Stimulated activated CD8-positive, alpha-beta memory T cell treated with anti-CD3 and anti-CD28 coated beads, Interleukin-4, amount 100 ng/mL, for 48 hours (primary cell): ENCODE measurements at places on chromosomes 1 and 21.
A peak's percentile ranks its signal among the peaks of the same experiment; 100 is the strongest.

DNA sequence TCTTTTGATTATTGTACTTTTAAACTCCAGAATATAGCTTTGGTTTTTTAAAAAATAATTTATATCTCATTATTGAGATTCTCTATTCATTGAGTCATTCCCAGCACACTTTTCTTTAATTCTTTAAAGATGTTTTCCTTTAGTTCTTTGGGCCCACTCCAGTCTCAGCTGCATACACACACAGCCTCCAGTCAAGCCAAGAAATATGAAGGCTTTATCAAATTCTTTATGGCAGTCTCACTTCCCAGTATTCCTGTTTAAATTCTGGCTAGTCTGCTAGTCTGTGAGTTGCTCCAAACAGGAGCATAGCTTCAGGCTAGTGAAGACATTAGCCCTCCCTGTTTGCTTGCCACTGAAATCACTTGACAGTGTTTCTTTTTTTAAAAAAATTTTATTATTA, 61.2 kb downstream of the CRP start:
- DNase-seq = no peak

- DNase-seq = no peak
These were observed 327.3 kb upstream of the SGIP1 start for GRCh38 chr1:66206563-66207144.

DNA sequence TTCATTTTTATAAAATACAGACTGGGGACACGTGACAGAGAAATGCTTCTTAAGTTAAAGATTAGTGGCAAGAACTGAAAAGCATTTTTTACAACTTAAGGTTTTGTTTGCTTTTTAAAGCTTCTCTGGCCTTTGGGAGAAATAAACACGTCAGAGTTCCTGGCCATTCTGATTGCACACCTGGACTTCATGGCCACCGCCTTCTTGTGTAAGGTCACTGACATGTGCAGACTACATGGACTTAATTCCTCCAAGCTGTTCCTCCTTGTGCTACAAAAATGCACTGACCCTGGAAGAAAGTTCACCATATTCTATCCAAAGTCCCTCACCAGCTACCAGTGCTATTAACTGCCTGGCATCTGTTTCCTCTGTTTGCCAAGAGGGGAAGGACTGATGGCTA, 56.1 kb downstream of the GADD45A start:
- DNase-seq = no peak

GRCh38 chr21:41924368-41924754, 29.5 kb downstream of the C2CD2 start:
- DNase-seq = no peak

GRCh38 chr1:178916448-178917174, 45.7 kb upstream of the ANGPTL1 start:
- DNase-seq = no peak

DNA sequence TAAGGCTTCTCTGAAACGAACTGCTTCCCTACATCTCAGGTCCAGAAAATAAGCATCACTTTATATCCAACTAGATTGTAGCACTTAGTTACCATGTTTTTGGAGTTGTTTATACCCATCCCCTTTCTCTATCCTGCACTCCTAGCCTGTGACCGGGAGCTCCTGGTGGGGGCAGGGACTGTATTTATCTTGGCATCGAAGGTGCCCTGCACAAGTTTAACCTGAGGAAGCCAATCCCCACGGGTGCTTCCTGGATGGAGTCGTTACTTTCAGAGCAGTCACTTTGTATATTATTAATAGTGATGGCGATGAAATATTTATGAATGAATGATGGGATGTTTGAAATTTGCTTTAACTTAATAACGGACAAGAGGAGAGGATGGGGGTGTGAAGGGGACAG, 73.9 kb downstream of the KLHDC7A start:
- DNase-seq = no peak

- DNase-seq = peak; percentile 21
These were observed 30.7 kb downstream of the TNFRSF1B start for GRCh38 chr1:12197483-12197880.

DNA sequence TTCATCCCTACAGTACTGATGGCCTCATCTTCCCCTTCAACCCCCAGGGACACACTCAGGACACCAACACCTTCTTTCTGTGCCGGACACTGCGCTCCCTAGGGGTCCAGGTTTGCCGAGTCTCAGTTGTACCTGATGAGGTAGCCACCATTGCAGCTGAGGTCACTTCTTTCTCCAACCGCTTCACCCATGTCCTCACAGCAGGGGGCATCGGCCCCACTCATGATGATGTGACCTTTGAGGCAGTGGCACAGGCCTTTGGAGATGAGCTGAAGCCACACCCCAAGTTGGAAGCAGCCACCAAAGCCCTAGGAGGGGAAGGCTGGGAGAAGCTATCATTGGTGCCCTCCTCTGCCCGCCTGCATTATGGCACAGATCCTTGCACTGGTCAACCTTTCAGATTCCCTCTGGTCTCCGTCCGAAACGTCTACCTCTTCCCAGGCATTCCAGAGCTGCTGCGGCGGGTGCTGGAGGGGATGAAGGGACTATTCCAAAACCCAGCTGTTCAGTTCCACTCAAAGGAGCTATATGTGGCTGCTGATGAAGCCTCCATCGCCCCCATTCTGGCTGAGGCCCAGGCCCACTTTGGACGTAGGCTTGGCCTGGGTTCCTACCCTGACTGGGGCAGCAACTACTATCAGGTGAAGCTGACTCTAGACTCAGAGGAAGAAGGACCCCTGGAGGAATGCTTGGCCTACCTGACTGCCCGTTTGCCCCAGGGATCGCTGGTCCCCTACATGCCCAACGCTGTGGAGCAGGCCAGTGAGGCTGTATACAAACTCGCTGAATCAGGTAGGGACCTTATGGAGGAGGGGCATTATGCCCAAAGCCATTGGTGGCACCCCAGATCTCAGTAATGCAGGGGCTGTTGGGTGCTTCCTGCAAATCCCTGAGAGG, 5.1 kb upstream of the LENEP start:
- no peak for DNase-seq

DNA sequence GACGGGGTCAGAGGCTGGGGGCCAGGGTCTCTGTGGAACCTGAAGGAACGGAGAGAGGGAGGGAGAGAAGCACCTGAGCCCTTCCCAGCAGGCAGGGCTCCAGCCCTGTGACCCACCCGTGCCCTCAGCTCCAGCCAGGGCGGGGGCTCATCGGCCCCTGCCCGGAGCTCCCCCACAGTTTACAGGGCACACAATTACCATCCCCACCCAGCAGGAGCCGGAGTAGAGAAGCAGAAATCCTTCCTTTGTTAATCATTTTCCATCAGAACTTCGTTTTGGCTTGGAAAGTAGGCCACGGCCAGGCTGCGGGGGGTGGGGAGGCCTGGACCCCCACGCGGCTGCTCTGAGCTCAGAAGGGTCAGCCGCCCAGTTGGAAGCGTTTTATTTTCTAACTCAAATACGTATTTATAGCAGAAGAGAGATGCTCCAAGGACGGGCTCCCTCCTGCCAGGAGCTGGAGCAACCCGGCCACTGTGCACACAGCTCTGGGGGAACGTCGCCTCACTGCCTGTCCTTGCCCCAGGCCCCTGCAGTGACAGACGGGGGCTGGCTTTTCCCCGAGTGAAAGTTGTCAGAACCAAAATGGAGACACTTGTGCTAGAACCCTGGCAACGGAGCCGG, 42.7 kb upstream of the ADARB1 start:
- DNase-seq = no peak

DNA sequence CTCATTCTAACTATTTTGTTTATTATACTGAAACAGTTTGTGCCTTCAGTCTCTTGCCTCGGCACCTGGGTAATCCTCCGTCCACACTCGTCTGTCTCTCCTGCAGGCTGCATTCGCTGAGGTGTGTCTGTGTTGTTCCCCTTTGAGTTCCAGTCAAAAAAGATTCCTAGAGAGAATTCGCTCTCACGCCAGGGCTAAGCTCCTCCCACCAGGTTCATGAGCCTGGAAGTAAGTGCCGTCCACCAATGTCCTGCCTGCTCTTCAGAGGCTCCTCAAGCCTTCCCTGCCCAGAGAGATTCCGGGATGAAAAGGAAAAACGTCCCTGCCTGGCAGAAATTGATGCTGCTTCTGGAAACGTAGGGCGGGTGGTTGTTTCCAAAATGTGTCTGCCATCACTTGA, 12.9 kb downstream of the KIAA2013 start:
- DNase-seq = no peak

GRCh38 chr1:25704267-25704691, 87.7 kb downstream of the MAN1C1 start:
- DNase-seq = peak; percentile 32

DNA sequence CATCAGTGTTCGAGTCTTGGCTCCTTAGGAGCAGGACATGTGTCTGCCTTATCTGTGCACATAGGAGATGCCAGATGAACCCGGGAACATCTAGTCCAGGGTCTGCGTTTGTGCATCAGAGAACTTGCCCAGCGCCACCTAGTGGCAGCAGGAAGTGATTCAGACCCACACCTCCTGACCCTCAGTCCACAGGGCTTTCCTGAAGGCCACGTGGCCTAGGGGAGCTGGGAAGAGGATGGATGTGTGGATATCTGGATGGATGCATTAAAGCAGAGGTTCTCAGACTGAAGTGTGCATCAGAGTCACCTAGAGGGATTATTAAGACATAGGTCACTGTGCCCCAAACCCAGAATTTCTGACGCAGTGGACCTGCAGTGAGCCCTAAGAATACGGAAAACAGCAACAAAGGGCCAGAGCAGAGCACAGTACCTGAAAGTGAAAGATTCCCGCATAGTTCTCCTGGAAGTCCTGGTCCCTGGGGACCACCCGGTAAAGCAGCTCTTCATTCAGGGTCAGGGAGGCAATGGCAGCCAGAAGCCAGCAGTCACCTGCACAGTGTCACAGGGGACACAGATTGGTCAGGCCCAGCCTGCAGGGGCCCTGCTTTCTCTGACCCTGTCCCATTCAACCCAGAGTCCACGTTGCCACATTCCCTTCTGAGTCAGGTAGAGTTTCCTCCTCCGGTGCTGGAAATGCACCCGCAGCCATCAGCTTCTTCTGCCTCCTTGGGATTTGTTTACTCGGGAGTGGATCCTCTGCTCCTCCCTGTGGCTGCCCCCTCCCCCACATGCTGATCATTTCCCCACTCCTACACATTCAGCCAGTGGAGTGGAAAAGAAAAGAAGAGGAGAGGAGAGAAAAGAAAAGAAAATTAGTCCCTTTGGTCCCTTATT, 37.0 kb downstream of the CAPN8 start:
- DNase-seq = peak; percentile 77

DNA sequence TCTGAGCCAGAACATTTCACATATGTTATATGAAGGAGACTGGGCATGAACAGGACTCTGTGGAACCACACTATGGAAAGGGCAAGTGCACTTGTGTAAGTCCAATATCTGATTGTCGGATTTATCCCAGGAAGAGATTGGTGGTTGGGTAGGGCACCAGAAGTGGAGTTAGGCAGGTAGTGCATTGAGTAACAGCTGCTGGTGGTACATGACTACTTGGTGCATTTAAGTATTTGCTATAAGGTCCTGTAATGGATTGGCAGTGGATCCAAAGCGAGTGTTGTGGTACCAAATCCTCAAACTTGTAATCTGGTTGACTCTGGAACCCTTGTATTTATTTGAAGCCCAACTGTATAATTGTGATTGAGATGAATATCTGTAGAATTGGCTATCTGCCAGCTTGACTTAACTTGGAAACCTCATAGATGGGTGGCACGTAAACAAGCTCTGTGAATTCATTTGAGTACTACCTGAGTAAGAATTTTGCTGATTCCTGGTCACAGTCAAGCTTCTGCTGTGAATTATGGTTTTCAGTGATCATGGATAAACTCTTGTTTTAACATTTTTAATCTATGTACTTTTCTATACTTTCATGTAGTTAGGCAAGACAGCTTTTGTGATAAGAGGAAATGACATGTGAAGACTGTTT, 21.1 kb downstream of the UBAP2L start:
- DNase-seq = no peak

DNA sequence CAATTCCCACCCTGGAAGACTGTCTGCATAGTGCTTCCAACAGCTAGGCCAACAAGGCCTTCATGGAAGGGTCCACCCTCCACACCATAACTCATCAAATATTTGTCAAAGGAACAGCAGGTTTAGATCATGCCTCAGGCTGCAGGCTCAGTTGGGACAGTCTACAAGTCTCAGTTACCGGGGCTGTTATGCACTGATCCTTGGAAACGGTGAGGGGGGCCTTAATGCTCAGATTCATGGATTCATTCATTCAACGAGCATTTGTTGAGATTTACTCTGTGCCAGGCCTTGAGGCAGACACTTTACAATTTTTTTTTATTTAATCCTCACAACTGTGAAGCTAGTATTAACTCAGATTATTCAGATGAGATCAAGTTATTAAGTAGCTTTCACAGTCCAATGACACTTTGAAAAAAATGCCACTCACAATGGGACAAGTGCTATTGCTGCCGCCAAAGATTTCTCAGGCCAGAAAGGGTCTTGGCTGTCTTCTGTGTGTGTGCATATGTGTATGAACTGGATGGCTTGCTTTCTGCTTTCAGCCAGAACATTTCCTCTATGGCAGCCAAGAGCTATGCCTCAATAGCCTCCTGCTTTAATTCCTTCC, 8.9 kb upstream of the C1orf216 start:
- DNase-seq = no peak

- no peak for DNase-seq
These were observed 56.7 kb downstream of the SRSF11 start for GRCh38 chr1:70277875-70278274.

GRCh38 chr1:159943278-159943640, 2.2 kb downstream of the IGSF9 start:
- DNase-seq = no peak

- DNase-seq = no peak
These were observed 77.0 kb upstream of the FGGY start for GRCh38 chr1:59219916-59220315.

DNA sequence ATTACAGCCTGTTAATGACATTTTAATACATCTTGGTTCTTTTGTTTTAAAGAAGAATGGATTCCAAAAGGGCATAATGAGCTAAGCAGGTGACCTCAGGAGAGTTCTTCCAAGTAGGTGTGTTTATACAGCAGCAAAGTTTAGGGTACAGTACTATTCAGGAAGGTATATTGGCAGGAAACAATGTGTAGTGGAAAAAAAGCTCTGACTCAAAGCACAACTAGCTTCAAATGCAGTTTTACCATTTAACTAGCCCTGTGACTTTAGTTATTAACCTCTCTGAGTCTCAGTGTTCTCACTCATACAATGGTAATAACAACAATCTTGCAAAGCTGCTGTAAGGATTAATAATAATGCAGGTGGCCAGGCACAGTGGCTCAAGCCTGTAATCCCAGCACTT, 29.9 kb downstream of the FAF1 start:
- DNase-seq = no peak

DNA sequence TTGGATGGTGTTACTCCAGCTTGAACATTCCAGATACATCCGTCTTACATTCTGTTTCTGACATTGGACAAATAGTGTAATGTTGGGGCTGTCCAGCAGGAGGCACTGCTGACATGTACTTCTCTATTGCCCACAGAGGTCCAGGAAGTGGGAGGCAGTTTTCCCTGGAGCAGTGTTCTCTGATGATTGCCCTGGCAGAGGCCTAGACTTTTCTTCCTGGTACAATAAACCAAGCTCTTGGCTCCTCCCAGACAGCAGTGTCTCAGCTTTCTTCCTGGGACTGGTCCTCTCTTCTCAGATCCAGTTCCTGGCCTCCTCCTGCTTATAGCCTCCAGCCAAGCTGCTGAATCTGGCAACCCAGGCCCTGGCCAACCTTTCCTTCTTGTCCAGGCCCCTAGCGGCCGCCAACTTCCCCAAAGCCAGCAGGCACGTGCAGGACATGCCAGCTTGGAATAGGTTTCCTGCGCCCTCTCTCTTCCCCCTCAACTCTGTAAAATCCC, 14.9 kb upstream of the IFNLR1 start:
- DNase-seq = peak; percentile 83
